SW 1271 (cell line): ENCODE measurements at places on chromosomes 12 and 14.

DNA sequence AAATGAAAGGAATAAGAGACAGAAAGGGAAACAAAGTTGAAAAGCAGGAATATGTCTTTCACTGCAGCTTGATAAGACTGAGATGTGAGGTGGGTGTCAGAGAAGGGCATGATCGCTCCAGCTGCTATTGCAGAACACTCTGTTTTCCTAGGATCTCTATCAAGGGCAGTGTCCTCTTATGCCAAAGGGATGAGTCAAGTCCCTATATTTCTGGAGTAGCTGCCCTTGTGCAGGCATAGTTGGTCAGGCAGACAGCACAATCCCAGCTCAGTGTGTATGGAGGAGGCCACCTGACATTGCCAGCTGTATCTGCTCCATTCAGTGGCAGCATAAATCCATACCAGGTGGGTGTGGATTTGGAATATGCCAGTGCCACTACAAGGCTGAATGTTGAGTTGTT, 101.6 kb downstream of the DAD1 start:
- no peak for DNase-seq

DNA sequence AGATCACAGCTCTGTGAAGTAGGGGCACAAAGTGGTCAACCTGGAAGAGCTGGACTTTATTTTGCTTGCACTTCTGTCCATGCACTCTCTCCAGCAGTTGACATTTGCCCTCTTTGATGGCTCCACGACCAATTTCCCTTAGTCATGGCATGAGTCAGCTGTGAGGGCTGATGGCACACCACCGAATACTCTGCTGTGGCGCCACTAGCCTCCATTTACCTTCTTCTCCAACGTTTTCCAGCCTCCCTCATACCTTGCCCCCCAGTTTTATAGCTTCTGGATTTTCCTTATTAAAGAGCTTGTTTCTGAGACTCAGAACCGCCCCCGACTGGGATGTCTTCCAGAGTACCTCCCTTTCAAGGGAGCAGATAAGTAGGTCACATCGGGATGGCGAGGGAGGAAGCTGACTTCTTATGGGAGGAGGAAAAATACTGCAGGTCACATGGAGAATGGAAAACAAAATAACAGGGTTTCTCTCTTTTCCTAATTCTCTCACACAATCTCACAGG, 17.6 kb downstream of the NINJ2 start:
- no peak for DNase-seq

DNA sequence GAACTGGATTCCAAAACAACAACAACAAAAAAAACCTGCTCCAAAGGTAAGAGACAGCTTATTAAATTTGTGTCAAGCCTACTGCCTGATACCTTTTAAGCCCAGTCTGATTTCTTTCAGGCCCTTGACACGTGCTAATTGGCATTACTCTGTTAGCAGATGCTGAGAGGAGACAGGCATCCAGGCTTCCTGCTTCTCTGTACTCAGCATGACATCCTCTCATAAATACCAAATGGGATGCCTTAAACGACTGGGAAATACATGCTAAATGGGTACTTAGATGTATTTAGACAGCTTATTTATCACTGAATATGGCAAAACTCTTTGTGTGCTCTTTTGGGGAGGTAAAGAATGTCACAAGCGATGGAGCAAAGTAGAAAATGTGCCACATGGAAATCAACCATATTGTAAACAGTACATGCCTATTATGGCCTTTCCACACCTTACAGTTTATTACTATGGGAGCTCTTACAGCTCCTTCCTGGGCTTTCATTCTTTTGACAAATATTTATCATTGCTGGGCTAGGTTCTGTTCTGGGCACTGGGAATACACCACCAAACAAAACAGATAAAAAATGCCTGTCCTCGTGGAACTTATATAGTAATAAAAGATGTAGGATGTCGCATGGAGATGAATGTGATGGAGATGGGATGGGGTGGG, 11.5 kb upstream of the PCED1B start:
- no peak for DNase-seq

GRCh38 chr12:43736927-43737440, 21.6 kb downstream of the PUS7L start:
- no peak for DNase-seq

GRCh38 chr12:107736914-107737313, 24.0 kb downstream of the PRDM4 start:
- DNase-seq: no peak

DNA sequence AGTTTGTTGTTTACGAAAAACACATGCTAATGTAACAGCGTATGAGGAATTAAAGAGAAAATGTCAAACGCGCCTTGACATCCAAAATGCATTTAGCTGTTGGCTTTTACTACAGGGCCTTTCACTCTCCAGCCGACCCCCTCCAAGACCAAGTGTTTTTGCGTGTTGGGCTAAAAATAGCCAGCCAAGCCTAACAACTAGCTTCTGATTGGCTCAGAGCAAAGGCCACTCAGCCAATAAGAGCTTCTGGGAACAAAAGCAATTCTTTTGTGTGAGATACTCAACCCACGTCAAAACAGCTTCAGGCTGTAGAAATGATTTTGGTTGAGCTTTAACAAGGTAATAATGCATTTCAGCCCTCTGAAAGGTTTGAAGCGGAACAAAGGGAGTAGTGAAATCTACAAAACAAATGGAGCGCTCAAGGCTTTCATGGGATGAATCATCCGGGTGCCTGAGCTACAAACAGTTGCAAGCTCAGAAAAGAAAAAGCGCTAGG, 198.7 kb upstream of the DCN start:
- no peak for DNase-seq

DNA sequence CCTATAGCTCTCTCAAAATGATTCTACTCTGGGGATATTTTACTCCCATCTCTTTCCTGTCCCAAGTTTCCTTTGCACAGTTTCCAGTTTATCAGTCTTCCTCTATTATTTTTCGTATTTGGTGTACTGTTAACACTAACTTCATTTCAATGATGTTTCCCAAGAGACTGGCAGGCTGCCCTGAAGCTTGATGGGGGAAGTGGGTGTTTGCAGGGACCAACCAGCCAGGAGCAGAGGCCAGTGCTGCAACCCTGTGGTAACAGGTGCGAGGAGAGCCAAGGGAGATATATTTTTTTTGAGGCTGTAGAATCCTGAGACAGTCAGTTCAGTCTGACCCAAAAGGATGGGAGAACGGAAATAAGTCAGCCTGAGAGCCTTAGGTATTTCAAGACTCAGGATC, 11.8 kb upstream of the CEBPE start:
- DNase-seq: no peak

DNA sequence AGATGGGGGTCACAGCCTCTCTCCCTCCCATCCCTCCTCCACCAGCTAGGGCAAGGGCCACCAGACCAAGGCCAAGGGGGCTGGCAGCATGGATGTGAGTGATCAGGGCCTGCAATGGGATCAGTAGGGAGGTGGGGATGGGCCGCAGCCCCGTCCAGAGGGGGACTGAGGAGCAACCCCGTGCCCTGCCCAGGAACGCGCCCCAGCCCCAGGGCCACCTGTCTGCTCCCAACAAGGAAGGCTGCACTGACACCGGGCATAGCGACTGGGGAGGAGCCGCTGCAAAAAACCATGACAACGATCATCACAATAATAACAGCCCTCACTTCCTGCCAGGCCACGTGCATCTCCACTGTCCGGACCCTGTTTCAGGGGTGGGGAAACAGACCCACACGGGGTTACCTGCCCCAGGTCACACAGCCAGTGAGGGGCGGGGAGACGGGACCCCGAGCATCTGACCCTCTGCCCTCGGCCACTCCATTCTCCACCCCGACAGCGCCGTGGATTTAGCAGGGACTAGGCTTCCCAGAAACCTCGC, 24.3 kb downstream of the NCOR2 start:
- no peak for DNase-seq

- no peak for DNase-seq
Measured at GRCh38 chr12:27493260-27493940, 30.6 kb upstream of the PPFIBP1 start.

- no peak for DNase-seq
Measured at GRCh38 chr12:25293653-25294052, 42.9 kb upstream of the KRAS start.

- DNase-seq: no peak
Measured at GRCh38 chr14:42293180-42293579, 686.5 kb downstream of the LRFN5 start.

DNA sequence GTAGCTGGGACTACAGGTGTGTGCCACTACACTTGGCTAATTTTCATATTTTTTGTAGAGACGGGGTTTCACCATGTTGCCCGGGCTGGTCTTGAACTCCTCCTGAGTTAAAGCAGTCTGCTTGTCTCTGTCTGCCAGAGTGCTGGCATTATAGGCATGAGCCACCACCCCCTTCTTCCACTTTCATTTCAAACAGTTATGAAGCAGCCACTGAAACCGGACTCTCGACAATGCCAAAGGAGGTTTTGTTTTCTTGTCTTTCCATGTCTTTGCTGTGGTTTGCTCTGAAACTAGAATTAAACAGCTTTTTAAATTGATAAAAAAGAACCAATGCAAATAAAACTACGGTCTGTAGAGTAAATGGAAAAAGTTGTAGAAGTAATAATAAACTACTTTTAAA, 30.4 kb downstream of the RAP1B start:
- no peak for DNase-seq

DNA sequence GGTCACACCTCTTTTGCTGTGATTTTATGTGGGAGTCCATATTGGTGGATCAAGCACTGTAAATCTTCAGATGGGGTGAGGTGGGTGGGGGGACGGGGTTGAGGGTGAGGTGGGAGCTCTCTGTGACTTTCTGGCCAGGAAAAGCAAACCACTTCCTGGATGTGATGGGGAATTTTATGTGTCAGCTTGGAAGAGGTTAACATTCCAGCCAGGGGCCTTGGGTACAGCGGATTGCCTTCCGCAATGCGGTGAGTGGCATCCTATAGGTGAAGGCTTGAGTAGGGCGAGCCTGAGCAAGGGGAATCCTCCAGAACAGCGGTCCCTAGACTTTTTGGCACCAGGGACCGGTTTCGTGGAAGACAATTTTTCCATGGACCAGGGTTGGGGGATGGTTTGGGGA, 36.2 kb downstream of the DLK1 start:
- no peak for DNase-seq

- DNase-seq: no peak
Measured at GRCh38 chr12:113263431-113263963, 42.2 kb downstream of the TPCN1 start.

- DNase-seq: no peak
Measured at GRCh38 chr12:89951050-89951693, 242.5 kb upstream of the ATP2B1 start.

DNA sequence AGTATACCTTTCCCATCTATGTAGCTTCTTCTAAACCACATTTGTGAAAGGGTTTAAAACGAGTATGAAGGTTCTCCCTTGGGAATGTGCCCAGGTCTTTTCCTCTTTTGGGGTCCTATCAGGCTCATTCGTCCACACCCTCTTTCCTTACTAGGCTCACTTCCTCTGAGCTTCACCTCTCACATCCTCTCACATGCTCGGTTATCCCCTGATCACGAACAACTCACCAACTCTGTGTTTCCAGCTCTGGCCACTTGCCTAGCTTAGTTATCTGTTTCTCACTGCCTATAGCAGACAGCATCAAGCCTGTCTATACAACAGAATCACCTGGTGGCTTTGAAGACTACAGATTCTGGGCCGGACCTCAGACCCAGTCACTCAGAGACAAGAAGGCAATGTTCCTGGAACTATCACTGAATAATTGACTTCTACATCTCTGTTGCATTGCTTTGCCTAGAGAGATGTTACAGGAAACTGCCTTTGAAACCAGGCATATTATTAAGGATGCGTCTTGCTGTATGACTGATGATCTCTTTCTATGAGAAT, 158.2 kb downstream of the FOXN3 start:
- no peak for DNase-seq

DNA sequence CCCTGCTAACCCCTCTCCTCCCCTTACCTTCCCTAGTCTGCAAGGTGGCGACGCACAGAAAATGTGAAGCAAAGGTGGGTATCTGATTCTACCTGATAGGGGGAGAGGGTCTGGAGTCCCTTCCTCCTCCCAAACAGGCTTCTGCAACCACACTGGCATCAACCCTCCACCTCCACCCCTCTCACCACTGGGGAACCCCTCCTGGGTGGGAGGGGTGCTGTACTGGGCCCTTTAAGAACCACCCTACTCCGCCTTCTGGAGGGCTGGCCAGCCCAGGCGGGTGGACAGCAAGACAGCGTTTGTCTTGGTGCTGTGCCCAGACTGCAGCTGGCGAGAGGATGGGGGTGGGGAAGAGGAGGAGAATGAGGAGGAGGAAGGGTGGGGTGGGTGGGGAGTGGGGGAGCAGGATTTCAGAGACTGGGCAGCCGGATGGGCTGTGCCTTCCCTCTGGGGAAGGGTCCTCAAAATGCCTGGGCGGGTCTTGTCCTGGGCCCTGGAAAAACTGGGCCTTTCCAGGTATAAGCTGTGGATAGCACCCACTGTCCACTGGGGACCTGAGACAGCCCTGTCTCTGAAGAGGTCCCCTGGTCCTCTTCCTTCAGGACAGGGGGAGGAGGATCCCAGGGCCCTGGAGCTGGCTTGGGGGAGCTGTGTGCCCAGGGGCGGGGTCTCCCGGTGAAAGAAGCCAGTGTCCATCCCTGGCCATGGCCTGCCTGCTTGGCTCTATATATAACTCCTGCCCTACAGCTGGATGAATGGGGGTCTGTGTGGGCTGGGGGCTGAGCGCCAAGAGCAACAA, 2.8 kb downstream of the TNS2 start:
- DNase-seq: peak; percentile 30

- no peak for DNase-seq
Measured at GRCh38 chr12:56600753-56601152, 29.4 kb downstream of the BAZ2A start.

DNA sequence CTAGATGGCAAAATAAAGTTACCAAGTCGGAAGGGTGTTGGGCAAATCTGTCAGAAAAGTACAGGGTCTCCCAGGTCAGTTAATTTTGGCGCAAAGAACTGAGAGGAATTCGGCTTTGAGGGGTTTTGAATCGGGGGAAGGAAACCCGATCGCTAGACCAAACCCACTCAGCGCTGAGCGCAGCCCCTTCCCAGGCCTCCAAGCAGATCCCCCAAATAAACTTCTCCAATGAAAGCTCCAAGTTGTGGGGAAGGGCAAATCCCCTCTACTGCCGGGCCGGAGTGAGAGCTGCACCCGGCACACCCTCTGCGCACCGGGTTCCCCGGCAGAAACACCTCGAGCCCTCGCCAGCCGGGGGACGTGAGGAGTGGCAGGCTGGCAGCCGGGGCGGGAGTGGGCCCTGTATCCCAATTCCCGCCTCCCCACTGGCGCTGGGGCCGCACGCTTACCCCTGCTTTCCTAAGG, 441 bp downstream of the E2F7 start:
- DNase-seq: no peak

DNA sequence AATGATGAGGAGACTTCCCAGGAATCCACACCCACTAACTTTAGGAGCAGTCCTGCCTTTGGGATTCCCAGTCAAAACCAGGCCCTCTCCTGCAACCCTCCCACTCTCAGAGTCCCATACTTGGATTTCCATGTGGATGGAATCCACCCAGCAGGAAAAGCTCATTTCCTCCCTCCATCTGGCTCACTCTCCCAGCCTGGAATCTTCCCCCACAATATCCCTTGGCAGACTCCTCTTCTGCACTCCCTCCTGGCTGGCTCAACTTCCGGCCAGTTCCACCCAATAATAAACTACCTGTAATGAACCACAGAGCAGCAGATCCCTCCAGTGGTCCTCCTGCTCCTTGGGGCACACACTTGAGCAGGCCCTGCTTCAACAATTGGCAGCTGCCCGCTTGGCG, 102.8 kb upstream of the EGLN3 start:
- no peak for DNase-seq
